ENCODE measurements at places on chromosomes 6 and 20.
A peak's percentile ranks its signal among the peaks of the same experiment; 100 is the strongest.

- DNase-seq = no peak
Measured at GRCh38 chr20:13322621-13323020, 101.5 kb downstream of the ISM1 start.

DNA sequence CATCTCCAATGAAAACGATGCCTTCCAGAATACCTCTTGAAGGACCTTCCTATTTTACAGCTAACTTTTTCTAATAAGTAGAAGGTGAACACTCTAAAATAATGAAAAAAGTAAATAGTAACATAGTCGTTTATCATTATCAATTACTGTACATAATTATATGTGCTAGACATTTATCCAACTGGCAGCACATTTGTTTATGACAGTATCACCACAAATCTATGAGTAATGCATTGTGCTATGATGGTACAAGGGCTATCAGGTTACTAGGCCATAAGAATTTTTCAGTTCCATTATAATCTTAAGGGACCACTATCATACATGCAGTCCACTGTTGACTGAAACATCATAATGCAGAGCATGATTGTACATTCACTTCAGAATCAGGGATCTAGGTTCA, 68.4 kb downstream of the ATG5 start:
- no peak for DNase-seq

GRCh38 chr6:45732731-45733130, 282.9 kb downstream of the CLIC5 start:
- DNase-seq = no peak

DNA sequence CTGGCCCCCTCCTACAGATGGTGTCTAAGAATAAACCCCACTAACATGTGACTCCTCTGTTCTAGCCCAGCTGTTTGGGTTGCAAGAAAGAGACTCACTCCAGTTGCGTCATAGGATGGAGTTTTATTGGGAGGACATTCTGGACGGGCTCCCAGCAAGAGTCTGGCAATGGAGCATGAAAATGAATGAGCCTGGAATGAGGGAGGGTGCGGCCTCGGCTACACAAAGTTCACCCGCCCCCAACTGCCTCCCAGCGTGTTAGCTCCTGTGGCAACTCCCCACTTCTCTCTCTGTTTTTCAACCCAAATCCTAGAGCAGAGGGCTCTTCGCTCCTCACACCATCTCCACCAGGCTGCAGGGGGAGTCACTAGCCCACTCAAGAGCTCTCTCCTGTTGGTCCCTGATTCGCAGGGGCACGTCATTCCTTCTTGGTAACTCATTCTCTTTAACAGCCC, 5.1 kb upstream of the ADAM33 start:
- no peak for DNase-seq

- no peak for DNase-seq
Measured at GRCh38 chr6:118080547-118080946, 173.5 kb downstream of the SLC35F1 start.

DNA sequence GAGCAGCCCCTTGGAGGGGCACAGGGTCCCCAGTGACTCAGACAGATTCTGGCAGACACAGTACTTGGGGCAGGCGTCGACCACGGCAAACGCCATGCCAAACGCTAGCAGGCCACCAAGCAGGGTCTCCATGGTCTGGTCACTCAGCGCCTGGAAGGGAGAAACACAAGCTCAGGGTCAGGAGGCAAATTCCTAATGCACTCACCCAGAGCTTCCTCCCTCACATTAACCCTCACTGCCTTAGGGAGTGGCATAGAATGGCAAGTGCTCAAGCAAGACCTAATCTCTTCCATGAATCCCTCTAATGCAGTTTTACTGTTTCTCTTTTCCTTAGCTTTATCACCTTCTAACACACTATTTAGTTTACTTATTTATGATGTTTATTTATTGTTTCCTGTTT, 154.2 kb downstream of the LRFN2 start:
- no peak for DNase-seq

- DNase-seq = no peak
Measured at GRCh38 chr6:56073761-56074160, 173.6 kb downstream of the COL21A1 start.

GRCh38 chr6:156791320-156791850, 14.2 kb downstream of the ARID1B start:
- peak; percentile 83 for DNase-seq

DNA sequence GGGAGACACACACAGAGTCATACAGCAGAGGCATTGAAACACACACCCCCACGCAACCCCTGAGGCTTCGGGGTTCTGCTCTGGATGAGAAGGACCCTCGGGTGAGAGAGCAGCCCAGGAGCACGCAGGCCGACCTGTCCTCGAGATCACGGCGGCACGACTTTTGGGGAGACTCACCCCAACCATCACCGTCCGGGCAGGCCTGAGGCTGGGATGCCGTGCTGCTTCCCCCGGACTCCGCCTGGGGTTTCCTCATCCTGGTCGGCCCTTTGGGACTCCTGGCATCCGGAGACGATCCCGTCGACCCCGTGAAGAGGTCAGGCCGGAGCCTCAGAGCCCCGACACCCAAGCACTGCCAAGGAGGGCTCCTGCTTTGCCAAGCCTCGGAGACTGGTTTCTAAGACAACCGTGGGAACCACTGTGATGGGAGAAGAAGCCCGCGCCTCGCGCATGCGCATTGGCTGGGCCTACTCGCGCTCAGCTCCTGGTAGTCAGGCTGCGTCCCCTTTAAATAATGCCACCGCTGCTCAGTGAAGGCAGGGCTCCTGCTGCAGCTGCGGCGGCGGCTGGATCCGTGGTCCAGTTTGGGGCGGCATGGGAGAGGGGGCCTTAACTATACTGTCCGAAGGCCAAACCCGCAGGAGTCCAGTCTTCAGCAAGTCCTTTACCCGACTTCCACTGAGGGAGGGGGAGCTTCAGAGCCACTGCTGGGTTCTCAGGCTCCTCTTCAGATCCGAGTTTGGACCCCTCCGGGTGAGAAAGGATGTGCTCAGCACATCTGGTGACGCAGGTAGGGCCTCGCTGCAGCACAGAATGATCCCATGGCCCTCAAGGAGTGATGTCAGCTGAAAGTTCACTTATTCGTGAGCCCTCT, 171.4 kb upstream of the ZNF337 start:
- no peak for DNase-seq

DNA sequence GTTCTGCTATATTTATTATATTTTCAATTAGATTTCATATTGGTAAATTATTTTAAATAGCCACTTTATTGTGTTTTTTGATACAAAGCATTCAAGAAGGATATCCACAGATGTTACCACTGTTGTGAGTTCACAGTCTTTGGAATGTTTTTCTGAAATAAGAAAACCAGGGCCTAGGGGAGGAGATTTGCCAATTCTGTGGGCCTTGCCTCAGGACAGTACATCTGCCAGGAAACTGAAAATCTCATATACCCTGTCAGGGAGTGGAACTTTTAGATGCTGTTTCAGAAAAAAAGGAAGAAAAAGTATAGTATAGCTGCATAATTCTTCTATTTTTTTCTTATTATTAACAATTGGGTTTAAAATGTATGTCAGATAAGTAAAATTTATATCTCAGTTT, 995.9 kb upstream of the ADGRB3 start:
- DNase-seq = no peak

DNA sequence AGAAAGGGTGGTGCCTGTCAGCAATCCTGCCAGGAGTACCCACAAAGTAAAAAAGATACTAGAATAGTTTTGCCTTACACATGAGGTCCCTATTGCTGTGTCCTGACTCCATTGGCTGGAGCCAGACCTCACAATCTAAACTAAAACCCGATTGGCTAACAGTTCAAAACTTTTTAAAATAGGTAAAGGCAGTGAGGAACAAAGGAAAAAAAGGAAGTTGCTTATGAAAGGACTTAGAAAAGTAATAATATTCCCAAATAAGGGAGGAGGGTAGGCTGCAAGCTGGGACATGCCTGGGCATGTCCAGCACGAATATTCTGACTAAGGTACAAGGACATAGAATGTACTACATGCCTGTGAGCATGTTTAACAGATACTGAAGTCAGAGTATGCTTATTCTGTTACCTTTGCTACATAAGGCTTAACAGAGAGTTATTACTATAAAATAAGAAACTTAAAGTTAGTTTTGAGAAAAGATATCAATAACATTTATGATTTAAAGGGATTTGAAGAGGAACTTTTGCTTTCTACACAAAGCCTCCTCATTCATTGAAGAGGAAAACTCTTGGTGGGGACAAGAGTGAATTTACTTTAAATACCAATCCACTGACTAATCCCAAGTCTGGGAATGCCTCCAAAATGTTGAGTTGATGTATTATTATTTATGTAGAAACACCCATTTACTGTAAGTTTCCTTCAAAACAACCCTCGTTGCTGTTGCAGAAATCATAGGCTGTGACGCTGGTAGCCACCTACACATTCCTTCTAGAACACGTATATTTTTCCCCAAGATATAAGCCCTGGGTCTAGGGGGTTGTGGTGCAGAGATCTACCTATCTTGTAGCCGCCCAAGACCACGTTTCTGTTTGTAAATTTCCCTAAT, 8.2 kb upstream of the MTHFD1L start:
- no peak for DNase-seq

GRCh38 chr20:400454-401275, 7.4 kb upstream of the RBCK1 start:
- no peak for DNase-seq

DNA sequence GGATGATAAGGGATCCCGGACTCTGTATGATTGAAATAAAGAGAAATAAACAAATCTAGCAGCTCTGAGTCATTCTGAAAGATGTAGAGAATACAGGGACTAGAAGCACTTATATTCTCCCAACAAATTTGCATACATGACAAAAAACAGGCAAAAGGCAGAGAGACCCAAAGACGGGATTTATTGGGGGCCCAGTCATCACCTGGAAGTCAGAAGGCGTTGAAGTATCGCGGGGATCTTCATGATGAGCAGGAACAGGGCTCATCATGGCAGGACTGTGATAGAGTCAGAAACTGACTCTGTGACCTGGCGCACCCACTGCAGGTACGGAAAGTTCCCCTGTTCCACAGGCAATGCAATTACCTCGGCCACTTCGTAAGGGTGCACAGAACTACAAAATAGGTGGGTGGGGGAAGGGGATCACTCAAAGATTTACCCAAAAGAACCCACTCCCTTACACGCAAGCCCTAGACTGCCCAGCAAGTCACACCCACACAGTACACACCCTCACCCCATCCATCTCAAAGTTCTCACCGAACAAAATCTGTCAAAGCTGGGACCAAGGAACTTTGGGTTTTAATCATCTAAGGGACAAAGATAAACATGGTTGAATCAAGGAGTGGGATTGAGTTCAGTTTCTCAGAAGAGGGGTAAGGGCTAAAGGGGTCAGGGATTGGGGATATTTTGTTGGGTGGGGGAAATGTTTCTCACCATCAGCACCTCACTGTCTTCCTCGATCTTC, 1.4 kb downstream of the CUTA start:
- no peak for DNase-seq

GRCh38 chr6:10721850-10722569, 860 bp upstream of the TMEM14C start:
- no peak for DNase-seq

DNA sequence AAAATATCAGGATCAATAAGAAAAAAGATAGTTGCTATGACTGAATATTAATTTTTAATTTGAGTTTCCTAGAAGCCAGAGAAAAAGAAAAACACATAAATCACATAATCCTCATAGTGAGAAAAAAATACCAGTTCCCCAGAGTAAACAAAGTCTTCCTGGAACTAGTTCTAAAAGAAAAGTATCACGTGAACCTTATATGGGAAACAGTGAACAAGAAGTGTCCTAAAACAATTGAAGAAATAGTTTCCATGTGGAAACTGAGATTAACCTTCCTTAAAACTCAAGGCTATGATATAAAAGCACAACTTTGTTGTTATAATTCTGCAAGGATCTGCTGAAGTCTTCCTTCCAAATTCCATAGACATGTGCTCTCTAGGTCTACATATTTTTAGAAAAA, 50.6 kb downstream of the RCAN2 start:
- DNase-seq = no peak

- no peak for DNase-seq
Measured at GRCh38 chr6:71252960-71253359, 35.7 kb upstream of the OGFRL1 start.

- DNase-seq = no peak
Measured at GRCh38 chr6:97765461-97765860, 482.4 kb upstream of the MMS22L start.

- no peak for DNase-seq
Measured at GRCh38 chr6:155186052-155186658, 77.7 kb upstream of the CLDN20 start.

- DNase-seq = no peak
Measured at GRCh38 chr6:89763550-89763949, 56.0 kb downstream of the MDN1 start.

- DNase-seq = no peak
Measured at GRCh38 chr6:148557796-148558321, 189.0 kb upstream of the UST start.
